ENCODE measurements at places on chromosomes 16 and 17. TPM values are rescaled to one million over a fixed set of nuclear protein-coding genes. Genes with fewer than 3 reads are reported as not detected.
A peak's percentile ranks its signal among the peaks of the same experiment; 100 is the strongest.

- DNase-seq, result no peak
Observed at GRCh38 chr16:53773881-53774280, 69.9 kb downstream of the FTO start.

DNA sequence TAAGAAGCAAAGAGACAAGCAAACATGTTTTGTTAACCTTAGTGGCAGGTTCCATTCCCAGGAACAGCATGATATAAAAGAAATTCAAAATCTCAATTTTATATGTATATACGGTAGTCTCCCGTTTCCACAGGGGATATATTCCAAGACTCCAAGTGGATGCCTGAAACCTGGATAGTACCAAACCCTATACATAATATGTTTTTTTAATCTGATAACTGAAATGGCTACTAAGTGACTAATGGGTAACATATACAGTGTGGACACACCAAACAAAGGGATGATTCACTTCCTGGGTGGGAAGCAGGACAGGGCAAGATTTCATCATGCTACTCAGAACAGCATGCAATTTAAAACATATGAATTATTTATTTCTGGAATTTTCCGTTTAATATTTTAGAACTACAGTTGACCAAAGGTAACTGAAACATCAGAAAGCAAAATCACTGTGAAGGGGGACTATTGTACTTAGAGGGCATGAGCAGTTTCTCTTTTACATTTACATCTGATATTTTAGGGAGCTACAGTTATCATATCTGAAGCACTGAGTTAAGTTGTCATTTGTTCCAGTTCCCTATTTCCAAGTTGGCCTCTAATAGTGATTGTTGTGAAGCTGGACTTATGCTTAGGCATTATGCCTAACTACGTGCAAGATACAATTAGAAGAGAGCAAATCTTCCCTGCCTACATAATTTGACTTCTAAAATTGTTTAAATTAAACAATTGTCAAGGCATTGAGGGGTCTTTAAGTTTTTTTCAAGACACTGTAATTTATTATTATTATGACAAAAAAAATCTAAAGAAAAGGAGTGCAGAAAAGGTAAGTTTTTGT is 34.1 kb upstream of the ABCA6 start:
- DNase-seq, result peak; percentile 70

GRCh38 chr16:85829171-85829719 is 29.8 kb downstream of the COX4I1 start:
- DNase-seq, result no peak

DNA sequence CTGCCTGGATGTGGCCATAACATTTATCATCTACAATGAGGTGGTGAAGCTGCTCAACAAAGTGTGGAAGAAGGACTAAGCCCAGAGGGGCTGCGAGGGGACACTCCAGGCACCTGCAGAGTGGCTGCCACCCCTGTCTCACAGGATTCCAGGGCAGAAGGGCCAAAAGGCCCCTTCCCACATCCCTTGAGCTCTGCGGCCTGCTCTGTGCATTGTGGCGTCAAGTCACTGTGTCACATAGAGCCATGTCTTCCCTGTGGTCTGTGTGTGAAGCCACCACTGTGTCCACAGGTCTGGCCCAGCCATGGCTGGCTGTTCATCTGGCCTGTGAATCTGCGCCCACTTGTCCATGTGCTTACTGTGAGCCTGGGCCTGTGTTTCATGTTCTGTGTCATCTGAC is 1714.6 kb downstream of the TP53TG3F start:
- no peak for DNase-seq

- no peak for DNase-seq
Observed at GRCh38 chr17:6525141-6525540, 31.2 kb downstream of the PITPNM3 start.

Gene AANAT
- 0.65 TPM for total RNA-seq

DNA sequence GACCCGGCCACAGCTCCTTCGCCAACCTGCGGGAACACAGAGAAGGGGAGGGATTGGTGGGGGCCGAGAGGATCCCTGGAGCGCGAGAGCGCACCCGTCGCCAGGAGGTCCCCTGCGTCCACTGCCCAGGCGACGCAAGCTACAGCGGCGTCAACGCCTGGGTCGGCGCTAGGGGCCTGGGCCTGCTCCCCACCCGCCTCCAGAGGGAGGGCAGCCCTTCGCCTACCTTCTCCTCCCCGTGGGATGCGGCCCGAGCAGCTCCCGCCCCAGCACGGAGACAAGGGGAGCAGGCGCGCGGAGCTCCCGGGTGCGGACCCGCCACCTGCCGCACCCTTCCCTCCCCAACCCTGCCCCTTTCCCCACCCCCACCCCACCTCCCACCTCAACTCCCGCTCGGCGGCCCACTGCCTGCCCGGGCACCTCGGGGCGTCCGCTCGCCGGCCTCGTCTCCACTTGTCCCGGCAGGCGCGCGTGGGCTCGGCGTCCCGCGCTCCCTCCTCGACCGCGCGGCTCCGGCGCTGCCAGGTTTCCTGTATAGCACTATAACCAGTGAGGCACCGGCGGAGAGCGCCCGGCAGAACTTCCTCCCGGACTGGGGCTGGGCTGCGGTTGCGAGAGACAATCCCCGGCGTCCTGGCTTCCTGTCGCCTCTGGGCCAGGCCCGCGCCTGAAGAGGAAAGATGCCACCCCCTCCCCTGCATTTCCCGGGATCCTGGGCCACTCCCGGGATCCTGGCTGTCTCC is 119.1 kb upstream of the SMURF2 start:
- DNase-seq, result peak; percentile 45

DNA sequence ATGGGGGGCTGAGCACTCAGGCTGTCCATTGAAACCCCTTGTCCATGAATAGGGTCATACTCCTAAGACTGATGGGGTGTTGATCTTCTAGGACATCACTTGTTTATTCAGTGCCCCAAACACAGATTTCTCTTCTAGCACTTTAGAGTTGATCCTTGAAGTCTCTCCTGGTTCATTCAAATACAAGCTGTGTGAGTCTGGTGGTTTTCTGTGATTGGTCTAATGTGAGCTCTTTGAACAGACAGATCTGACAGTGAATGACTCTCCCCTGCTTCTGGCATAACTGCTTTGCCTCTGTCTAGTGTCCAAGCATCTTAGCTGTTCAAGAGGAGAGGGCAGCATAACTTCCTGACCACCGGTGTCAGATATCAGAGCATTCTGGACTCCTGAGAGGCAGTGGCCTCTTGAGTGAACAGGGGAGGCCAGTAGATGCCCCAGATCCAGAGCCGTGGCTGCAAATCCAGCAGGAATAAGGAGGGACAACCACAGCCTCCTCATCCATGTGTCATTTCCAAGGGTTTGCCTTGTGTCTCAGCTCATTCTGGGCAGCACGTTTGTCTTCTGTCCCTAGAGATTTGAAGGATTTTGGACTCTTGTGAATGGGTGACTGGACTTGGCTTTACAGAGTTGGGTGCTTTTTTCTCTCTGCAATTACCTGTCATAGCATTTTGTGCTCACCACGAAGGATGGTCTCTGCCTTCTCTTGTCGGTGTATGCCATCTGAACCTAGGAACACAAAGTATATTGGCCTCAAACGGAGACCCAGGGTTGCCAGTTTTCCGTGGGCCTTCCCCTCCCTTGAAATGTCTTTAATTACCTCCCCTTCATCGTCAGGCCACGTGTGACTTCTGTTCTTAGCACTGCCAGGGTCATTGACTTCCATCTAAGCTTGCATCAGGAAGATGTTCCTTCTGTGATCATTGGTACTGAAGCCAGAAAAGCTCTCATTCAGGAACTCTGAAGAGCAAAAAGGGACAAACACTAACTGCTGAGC is 13.9 kb upstream of the CLEC18C start:
- DNase-seq, result peak; percentile 33

Gene DPEP2
- total RNA-seq, result not detected

DNA sequence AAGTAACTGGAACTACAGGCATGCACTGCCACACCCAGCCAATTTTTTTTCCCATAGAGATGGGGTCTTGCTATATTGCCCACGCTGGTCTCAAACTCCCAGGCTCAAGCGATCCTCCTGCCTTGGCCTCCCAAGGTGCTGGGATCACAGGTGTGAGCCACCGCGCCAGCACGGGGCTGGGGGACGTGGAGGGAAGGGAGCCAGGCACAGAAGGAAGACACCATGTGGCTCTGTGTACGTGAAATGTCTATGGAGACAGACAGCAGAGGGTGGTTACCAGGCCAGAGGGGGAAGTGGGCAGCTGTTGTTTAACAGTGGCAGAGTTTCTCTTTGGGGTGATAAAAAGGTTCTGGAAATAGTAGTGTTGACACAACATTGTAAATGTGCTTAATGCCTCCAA is 4.6 kb upstream of the PIEZO1 start:
- DNase-seq, result no peak

Gene NEUROD2
- not detected for total RNA-seq

DNA sequence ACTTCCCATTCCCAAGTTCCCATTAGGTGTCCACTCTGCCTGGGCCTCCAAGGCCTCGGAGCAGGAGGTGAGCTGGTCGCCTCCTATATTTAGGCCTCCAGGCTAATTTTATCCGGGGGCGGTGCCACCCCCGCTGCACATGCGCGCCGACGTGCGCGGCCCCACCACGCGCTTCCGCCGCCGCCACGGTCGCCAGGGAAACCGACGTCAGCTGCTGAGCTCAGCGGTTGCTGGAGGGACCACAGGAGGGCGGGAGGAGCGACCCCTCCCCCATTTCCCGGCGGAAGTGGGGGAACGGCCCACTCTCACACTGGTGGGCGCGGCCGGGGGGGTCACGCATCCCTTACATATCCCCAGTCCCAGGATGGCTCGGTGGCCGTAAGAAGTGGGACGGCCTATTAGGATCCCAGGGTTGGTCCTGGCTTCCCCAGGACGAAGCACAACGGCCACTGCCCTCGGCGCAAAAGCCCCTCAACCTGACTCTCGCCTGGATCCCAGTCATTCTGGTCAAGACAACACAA is 1.0 kb downstream of the PER1 start:
- DNase-seq, result peak; percentile 82

DNA sequence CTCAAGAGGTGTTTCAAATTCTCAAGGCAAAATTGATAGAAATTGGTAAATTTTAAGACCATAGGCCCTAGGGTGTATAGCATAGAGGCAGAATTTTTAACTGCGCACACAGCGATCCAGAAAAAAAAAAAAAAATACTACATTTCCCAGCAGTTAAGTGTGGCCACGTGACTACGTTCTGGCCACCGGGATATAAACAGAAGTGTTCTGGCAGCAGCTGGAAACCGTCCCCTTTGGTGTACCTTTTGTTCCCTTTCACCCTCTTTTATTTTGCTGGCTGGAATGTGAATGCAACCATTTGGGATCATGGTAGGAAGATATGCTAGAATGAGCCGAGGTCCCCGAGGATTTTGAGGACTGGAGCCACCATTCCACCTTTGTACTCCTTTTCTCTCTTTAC is 52.7 kb upstream of the AKAP1 start:
- no peak for DNase-seq

Gene CSH1
- not detected for total RNA-seq

Gene FGF11
- 15.2 TPM for total RNA-seq

Gene HEATR9
- total RNA-seq, result not detected

- no peak for DNase-seq
Observed at GRCh38 chr16:11047057-11047456, 102.7 kb downstream of the CLEC16A start.

GRCh38 chr17:68584581-68585303 is 16.4 kb downstream of the FAM20A start:
- DNase-seq, result no peak

DNA sequence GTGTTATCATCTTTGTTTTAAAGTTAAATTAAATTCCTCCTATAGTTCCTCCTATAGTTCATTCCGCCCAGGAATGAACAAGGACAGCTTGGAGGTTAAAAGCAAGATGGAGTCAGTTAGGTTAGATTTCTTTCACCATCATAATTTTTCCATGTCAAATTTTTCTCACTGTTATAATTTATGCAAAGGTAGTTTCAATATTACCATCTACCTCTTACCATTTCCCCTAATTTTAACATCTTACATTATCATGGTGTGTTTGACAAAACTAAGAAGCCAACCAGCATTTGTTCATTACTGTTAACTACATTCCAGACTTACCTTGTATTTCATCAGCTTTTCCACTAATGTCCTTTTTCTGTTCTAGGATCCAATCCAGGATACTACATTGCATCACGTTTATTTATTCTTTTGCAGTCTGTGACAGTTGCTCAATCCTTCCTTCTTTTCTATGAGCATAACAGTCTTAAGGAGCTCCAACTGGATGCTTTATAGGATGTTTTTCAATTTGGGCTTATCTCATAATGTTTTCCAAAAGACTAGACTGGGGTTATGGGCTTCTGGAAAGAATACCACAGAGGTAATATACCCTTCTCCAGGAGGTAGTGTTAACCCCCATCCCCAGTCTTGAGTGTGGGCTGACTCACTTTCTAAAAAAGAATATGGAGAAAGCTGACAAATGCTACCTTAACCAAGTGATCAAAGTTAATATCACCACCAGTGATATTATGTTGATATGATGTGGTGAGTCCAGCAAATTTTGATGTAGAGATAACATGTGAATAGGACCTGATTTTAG is 158.5 kb downstream of the PPM1E start:
- no peak for DNase-seq

Gene ARL5C
- total RNA-seq, result not detected

DNA sequence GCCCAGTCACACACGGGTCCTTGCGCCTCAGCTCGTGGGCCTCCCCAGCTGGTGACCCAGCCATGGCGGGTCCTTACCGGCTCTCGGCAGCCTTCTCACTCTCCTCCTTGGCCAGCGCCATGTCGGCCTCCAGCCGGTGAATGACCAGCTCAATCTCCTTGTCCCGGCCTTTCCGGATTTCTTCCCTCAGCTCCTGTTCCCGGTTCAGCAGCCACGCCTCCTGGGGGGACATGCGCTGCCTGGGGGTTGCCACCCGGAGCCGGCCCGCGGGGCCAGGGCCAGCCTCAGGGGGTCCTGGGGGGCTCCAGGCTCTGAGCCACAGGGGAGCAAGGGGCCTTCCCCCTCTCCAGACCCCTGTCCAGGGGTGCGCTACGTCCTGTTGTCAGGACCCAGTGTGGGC is 25.1 kb upstream of the AATK start:
- DNase-seq, result no peak

Gene FBXL16
- total RNA-seq, result 24.0 TPM

- DNase-seq, result no peak
Observed at GRCh38 chr16:30609002-30609925, 925 bp downstream of the ZNF689 start.

GRCh38 chr16:72739577-72739976 is 308.4 kb downstream of the ZFHX3 start:
- no peak for DNase-seq

GRCh38 chr17:2406271-2406902 is 5.5 kb upstream of the MNT start:
- DNase-seq, result peak; percentile 61

- no peak for DNase-seq
Observed at GRCh38 chr17:59121901-59122480, 15.3 kb upstream of the TRIM37 start.

GRCh38 chr16:22360963-22361659 is 13.3 kb downstream of the CDR2 start:
- DNase-seq, result no peak

GRCh38 chr17:47739150-47739549 is 6.1 kb downstream of the TBX21 start:
- DNase-seq, result no peak

- DNase-seq, result no peak
Observed at GRCh38 chr17:1629504-1630310, 1.1 kb upstream of the SLC43A2 start.

Gene NKD1
- total RNA-seq, result 0.83 TPM

GRCh38 chr16:28288114-28288513 is 4.2 kb upstream of the SBK1 start:
- no peak for DNase-seq

Gene ASPA
- total RNA-seq, result not detected

GRCh38 chr16:8430401-8430800 is 159.9 kb downstream of the TMEM114 start:
- DNase-seq, result no peak

Gene KRT17
- total RNA-seq, result 80.8 TPM

Gene MIEF2
- total RNA-seq, result 33.0 TPM
